Stimulated activated naive CD4-positive, alpha-beta T cell (primary cell): ENCODE measurements at places on chromosomes 12 and 14.
A peak's percentile ranks its signal among the peaks of the same experiment; 100 is the strongest.

DNA sequence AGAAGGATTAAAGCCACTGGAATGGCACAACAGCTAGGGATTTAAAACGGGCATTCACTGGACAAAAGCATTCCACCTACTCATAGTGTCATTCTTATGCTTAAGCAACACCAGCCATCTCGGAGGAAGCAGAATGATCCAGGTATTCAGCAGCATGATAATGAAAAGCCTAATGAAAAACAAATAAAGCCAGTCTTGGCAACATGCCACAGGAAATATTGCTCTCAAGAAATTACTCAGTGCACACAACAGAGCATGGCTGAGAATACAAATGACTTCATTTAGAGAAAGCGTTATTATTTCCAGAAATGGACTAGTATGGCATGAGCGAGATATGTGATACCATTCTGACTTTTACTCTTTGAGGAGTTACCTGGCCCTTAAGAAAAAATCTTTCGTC, 442.2 kb downstream of the APAF1 start:
- no peak for DNase-seq

DNA sequence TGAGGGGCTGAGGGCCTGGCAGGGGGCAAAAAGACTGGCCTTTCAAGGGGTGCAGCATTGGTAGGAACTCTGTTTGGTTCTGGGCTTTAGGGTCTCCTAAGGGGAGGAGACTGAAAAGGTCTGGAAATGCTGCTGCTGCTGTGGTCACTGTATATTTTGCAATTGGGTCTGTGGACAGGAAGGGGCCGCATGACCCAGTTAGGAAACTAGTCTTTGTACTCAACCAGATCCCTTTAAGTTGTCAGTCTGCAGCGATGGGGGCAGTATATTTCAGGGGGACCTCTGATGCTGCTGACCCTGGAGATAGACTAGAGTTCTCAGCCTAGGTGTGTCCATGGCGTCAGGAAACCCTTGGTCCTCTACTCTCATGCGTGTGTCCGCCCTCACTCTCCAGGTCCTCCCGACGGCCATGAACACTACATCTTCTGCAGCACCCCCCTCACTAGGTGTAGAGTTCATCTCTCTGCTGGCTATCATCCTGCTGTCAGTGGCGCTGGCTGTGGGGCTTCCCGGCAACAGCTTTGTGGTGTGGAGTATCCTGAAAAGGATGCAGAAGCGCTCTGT, 4.0 kb downstream of the LTB4R start:
- DNase-seq, result no peak

GRCh38 chr12:102883204-102883799, 33.7 kb downstream of the PAH start:
- peak; percentile 6 for DNase-seq

- peak; percentile 42 for DNase-seq
These were observed 2.7 kb downstream of the ARID2 start for GRCh38 chr12:45732250-45732649.
